ENCODE measurements at places on chromosomes 4 and X.

DNA sequence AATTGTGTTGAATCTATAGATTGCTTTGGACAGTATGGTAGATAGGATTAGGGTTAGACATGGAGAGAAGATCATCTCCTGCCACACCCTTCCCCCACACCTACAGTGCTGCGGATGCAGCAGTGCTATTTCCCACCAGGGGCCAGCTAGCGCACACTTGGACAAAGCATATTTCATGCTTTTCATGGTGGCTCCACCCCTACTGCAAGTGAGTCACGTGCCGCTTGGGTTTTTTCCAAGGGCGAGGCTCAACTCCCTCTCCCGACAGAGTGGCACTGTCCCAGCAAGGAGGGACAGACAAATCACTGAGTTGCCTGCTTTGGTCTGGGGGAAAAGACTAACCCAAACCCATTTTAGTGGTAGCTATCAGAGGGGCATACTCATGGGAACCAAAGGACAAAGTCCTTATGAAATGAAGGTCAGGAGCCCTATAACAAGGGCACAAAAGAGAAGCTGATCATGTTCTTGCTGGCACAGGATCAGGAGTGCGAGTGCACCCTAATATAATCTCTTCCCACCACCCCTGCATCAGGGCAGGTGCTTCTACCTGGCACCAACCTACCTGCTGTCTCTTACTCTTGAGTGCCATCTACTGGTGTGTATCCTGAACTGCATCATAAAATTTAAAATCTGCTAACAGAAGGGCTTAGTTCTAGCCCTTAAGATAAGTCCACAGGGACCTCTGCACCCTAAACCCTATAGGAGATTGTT is 55.1 kb upstream of the PGAM4 start:
- DNase-seq, result peak; percentile 65

DNA sequence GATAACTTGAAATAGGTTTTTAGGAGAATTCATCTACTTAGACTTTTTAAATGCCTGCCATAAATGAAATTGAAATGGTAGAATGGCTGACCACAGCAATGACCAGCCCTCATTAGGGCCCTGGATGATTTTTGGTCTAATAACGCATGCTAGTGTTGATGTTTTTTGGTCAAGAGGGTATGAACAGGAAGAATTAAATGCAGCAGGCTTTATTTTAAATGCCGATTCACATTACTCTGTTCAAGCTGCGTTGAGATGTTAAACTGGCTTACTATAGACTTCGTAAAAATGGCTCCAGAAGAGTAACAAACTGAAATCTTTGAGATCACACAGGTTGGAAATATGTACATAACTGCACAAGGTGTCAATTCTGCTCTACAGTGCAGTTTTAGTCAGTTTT is 14.6 kb downstream of the DDX3X start:
- DNase-seq, result no peak

GRCh38 chr4:11338956-11339782 is 89.5 kb downstream of the HS3ST1 start:
- no peak for DNase-seq

- no peak for DNase-seq
Measured at GRCh38 chr4:171186700-171187099, 626.5 kb upstream of the GALNTL6 start.

GRCh38 chrX:110418316-110419235 is 59.9 kb downstream of the RTL9 start:
- peak; percentile 72 for DNase-seq

DNA sequence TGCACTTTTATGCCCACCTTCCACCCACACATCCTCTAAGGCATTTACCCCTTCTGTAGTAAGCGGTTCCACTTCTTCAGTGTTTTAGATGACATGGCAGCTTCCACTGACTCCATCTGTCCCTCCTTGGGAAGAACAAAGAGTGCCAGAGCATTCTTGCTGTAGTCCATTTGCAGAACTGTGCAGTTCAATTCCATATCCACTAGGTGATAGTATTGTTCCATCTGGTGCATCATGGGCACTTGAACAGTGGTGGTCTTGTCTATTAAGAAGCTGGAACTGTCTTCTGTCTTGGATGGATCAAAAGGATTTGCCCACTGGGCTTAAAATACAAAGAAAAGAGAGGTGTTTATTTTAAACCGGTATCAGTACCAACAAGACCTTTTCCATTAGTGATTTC is 3.5 kb downstream of the SERPINA7 start:
- DNase-seq, result no peak

DNA sequence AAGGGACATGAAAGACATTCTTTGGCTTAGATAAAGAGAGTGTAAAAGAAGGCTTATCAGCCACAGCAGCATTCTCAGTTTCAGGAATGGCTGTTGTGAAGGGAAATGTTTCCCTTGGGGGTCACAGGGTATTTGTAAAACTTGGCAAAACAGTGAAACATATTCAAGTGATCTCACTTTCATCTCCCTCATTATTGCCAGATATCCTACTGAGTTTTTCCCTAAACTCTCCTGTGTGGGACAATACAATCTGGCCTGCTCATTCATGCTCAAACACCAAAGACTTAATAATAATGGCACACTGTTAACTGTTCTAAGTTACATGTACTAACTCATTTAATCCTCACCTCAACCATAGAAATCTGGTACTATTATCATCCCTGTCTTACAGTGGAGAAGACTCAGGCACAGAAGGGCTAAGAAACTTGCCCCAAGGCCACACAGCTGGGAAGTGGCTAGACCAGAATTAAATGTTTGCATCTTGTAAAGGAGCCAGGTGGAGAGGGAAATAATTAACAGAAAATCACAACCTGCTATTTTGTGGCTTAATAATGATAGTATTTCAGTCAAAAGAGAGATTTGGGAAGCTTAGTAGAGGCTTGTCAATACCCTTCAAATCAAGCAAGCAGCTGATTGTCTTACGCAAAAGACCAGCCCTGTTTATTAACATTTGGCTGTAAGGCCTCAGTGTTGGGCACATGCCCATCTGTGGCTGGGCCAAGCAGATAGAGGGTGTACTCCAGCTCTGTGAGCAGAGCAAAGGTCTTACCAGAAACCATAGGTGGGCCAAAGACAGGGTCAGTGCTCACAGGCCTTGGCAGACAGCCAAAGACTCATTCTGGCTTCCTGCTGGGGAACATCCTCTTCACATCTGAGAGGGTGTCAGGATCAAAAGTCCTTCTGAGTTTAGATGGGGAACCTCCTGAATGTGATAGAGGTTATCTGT is 17.3 kb downstream of the SMPX start:
- DNase-seq, result no peak

DNA sequence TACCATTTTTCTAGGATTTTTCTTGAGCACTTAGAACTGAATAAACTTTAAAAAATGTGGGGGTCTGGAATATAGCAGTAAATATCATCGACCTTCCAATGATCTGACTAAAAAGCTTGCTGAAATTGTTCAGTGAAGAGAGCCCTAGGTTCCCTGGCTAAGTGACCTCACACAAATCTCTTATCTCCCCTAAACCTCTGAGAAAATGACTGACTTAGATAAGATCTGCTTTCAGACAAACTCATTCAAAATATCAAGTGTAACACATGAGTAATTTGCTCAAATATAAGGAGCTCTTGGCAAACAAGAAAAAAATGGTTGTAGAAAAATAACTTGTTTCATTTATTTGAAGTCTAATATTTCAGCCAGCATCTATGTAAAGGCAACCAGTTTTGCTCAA is 441.7 kb upstream of the SLIT2 start:
- DNase-seq, result no peak

- DNase-seq, result no peak
Measured at GRCh38 chr4:121253961-121254360, 89.8 kb upstream of the TNIP3 start.

DNA sequence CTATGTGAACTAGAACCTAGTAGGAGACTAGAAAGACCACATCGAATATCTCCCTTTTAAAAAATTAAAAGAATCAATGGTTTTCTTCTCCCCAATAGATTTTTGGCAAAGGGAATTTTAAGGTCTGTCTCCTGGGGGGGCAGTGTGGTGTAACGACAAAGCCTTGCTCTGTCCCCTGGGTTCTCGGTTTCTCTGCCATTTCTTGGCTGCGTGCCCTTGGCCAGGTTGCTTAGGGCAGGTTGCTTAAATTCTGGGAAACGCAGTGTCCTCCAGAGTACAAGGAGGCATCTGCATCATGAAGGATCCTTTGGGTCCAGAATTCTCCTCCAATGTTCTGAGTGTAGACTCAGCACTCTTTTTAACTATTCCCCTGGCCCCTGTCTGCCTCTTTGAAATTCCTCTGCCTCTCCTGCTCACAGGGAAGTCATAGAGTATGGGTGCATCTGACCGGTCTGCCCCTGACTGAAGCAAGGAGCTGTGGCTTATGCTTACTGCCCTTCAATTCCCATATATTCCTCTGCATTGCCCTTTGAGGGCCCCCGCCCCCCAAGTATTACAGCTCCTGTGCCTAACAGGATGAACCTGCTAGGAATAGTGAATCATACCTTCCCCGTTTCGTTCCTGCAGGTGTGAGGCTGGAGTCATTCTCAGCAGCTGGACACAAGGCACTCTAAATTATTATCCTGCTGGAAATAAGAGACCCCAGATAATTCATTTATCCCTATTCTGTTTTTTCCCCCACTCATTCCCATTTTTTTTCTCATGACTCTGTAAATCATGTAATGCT is 2.2 kb downstream of the KIT start:
- DNase-seq, result no peak

GRCh38 chr4:125041372-125041930 is 273.3 kb upstream of the FAT4 start:
- DNase-seq, result no peak

GRCh38 chr4:185283723-185284122 is 74.3 kb downstream of the SNX25 start:
- no peak for DNase-seq

- no peak for DNase-seq
Measured at GRCh38 chr4:89949782-89950387, 55.2 kb downstream of the MMRN1 start.

- peak; percentile 43 for DNase-seq
Measured at GRCh38 chr4:40462326-40462725, 127.2 kb downstream of the CHRNA9 start.

GRCh38 chr4:164536814-164537213 is 217.1 kb upstream of the SMIM31 start:
- DNase-seq, result no peak

DNA sequence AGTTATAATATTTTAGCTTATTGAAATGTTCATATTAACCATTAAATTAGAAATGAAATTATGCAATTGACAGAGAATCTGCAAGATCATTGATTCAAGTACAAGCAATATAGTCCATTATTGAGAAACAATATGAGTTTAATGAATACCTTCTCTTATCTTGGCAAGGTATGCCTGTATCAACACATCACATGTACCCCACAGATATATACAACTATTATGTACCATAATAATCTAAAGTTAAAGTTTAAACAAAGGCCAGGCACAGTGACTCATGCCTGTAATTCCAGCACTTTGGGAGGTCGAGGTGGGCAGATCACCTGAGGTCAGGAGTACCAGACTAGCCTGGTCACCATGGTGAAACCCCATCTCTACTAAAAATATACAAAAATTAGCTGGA is 514.7 kb downstream of the PCDH7 start:
- no peak for DNase-seq
